Gastroesophageal sphincter (tissue), 4 donors: ENCODE measurements at places on chromosomes 7 and 10.

- peaks cover 51% of the 10 kb centered on the region for H3K36me3 ChIP-seq
- H3K27ac ChIP-seq, result no peak overlapping the region
- no peak overlapping the region for H3K4me3 ChIP-seq
- H3K4me1 ChIP-seq, result no peaks in the 10 kb centered on the region
Observed at GRCh38 chr10:127358337-127358736, 161.9 kb upstream of the INSYN2A start.

DNA sequence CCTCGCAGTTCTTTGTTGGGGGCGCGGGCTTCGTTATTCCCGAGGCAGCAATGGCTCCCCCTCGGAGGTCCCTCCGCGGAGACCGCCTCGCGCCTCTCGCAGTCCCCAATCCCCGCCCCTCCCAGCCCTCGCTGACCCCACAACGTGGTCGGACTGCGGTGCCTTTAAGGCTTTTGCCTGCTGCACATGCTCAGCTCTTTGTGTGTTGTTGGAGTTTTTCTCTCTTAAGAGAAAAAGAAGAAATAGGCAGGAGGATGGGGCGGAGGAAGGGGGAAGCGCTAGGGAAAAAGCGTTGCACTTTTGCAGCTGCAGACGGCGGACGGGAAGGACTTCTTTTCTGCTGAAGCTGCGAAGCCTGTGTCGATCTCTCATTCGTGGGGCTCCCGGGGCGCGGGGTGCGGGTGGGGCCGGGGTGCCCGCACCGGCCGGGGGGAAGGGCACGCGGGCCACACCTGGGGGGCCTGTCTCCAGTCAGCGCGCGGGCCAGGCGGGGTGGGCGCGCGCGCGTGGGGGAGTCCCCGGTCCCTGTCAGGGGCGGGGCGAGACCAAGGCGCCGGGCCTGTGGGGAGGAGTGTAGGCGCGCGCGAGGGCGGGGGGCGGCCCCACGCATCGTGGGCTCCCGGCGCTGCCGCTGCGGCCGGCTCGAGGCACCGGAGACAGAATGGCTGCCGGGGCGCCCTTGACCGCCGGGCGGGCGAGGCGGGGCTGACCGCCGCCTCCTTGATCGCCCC is 445 bp upstream of the ATRNL1 start:
- peak overlapping the region; percentile 77 for H3K27ac ChIP-seq
- no peaks in the 10 kb centered on the region for H3K36me3 ChIP-seq
- peak; percentile 79 for ATAC-seq
- H3K4me1 ChIP-seq, result peaks cover 30% of the 10 kb centered on the region
- H3K4me3 ChIP-seq, result peak overlapping the region; percentile 51

- H3K4me1 ChIP-seq, result no peaks in the 10 kb centered on the region
- H3K27me3 ChIP-seq, result peaks cover 16% of the 10 kb centered on the region
- H3K4me3 ChIP-seq, result no peak overlapping the region
- no peak for ATAC-seq
- no peaks in the 10 kb centered on the region for H3K36me3 ChIP-seq
Observed at GRCh38 chr10:35691522-35692236, 49.6 kb upstream of the FZD8 start.

DNA sequence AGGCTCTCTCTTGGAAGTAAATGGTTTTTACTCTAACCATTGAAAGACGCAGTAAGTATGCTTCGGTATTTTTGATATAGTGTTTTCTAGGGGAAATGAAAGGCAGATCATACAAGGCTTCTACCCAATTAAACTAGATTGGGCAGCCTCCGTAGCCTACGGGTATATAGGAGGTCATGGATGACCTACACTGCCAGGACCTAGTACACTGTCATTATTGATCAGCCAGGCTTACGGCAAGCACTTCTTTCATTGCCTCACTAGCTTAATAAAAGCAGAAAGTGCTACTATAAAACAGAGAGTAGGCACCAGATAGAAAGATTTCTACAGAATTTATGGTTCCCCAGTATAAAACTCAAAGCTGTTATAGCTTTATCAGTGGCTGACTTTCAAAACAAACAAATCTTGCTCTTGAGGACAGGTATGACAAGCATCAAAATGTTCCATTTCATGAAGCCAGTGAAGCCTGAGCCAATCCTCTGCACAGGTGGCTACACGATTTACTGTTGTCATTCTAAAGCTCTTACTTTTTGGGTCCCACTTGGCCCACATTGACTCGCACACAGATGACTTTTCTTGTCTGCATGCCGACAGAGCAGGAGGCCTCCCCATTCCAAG is 358.1 kb downstream of the THSD7A start:
- no peaks in the 10 kb centered on the region for H3K36me3 ChIP-seq
- H3K4me1 ChIP-seq, result no peaks in the 10 kb centered on the region
- no peak for ATAC-seq
- no peak overlapping the region for H3K27ac ChIP-seq
- H3K27me3 ChIP-seq, result no peaks in the 10 kb centered on the region

DNA sequence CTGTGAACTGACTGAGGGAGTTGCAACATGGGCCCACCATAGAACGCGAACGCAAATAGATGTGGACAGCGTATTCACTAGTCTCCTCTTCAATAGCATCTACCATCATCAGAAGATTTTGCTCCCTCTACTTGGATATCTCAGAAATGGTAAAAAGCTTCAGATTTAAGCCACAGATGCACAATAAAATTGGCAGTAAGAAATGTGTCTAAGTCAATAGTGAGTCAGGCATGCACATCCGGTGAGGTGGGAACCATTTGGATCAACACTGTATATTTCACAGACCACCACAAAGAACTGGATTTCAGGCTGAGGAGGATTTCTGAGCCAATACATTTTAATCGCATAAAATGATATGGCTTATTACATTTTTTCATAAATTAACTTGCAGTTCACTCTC is 111.5 kb upstream of the ADAM12 start:
- ATAC-seq, result no peak
- no peaks in the 10 kb centered on the region for H3K27me3 ChIP-seq
- no peak overlapping the region for H3K27ac ChIP-seq
- H3K4me1 ChIP-seq, result no peaks in the 10 kb centered on the region
- no peak overlapping the region for H3K4me3 ChIP-seq

DNA sequence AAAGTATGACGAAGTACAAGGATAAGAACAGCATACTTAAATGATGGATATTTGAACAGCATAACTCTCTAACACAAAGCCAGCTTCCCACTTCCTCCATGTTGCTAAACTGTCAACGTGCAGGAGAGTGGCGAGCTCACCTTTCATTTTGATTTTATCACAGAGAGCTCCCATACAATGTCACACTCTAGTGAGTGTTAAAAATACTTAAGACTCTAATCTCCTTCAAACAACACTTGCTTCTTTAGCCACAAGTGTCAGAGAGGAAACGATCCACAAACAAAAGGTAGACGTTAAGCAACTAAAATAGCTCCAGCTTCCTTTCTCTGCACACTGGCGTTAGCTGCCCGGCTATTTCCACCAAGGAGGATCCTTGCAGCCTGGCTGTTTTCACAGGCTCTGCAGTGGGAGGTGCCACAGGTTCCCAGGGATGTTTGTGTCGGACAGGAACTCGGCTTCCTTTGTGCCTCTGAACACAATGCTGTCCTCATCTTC is 194.6 kb downstream of the COBL start:
- H3K27me3 ChIP-seq, result no peaks in the 10 kb centered on the region
- H3K4me3 ChIP-seq, result no peak overlapping the region
- ATAC-seq, result peak; percentile 31
- H3K4me1 ChIP-seq, result no peaks in the 10 kb centered on the region

DNA sequence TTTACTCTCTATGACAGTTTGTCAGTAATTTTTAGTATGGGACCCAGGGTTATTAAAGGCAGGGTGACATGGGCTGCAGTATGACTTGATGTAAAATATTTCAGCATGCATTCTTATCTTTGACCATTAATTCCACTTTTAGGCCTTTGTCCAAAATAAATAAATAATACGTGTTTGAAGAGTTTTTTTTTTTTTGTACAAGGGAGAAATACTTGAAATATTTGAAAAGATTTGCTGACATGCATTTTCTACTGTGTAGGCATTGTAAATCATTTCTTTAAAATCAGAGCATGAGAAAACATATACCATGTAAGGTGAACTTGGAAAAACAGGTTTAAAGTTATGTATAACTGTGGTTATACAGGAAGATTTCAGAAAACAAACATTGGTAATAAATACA is 23.5 kb downstream of the NRG3 start:
- ATAC-seq, result no peak
- no peaks in the 10 kb centered on the region for H3K4me1 ChIP-seq
- no peaks in the 10 kb centered on the region for H3K36me3 ChIP-seq
- no peaks in the 10 kb centered on the region for H3K27me3 ChIP-seq
- no peak overlapping the region for H3K27ac ChIP-seq

DNA sequence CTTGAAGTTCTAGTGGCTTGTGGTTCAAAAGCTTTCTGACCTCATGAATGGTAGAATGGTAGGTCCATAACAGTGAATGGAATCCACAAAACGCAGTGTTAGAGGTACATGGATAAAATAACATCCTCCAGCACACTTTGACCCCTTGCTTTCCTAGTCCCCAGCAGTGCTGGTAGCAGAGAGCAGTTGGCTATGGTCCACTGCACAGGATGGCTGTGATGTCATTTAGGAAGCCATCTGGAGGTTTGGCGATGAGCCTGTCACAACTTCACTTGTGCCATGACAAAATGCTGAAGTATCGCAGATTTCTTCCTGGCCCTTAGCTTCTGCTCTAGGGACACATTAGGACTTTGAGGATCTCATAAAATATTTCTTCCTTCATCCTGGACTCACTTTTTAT is 300.0 kb upstream of the FZD8 start:
- no peak overlapping the region for H3K4me3 ChIP-seq
- H3K27me3 ChIP-seq, result no peaks in the 10 kb centered on the region
- no peak overlapping the region for H3K27ac ChIP-seq
- no peaks in the 10 kb centered on the region for H3K36me3 ChIP-seq
- H3K4me1 ChIP-seq, result peaks cover 8% of the 10 kb centered on the region

DNA sequence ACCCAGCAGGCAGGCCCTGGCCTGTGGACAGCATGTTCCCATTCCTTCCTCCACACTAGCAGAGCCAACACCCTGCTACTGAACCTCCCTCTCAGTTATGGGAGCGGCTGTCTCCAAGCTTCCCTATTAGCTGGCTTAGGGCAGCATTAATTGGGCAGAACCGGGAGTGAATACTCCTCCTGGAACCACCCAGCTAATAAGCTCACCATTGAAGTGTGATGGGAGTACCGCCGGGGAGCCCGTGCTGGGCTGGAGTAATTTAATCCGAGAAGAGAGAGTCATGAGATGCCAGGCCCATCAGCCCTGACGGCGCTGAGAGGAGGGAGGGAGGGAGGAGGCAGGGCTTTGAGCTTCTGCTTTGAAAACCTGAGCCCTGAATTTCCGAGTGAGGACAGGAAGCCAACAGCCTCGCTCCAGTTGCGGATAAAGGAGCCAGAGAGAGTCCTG is 31.8 kb upstream of the ELFN1 start:
- ATAC-seq, result no peak
- H3K4me3 ChIP-seq, result no peak overlapping the region
- H3K4me1 ChIP-seq, result no peaks in the 10 kb centered on the region
- peaks cover 76% of the 10 kb centered on the region for H3K27me3 ChIP-seq
- no peak overlapping the region for H3K27ac ChIP-seq
- H3K36me3 ChIP-seq, result no peaks in the 10 kb centered on the region

- peak; percentile 82 for ATAC-seq
- H3K27ac ChIP-seq, result peak overlapping the region; percentile 35
- no peaks in the 10 kb centered on the region for H3K27me3 ChIP-seq
Observed at GRCh38 chr7:132472463-132473120, 103.7 kb downstream of the PLXNA4 start.

GRCh38 chr10:42950606-42951485 is 126.0 kb upstream of the RET start:
- no peak overlapping the region for H3K27ac ChIP-seq
- peaks cover 57% of the 10 kb centered on the region for H3K27me3 ChIP-seq
- no peaks in the 10 kb centered on the region for H3K36me3 ChIP-seq
- ATAC-seq, result no peak
- no peaks in the 10 kb centered on the region for H3K4me1 ChIP-seq

GRCh38 chr10:43961523-43962345 is 313.1 kb upstream of the ZNF32 start:
- ATAC-seq, result no peak
- H3K27ac ChIP-seq, result no peak overlapping the region
- no peaks in the 10 kb centered on the region for H3K36me3 ChIP-seq

DNA sequence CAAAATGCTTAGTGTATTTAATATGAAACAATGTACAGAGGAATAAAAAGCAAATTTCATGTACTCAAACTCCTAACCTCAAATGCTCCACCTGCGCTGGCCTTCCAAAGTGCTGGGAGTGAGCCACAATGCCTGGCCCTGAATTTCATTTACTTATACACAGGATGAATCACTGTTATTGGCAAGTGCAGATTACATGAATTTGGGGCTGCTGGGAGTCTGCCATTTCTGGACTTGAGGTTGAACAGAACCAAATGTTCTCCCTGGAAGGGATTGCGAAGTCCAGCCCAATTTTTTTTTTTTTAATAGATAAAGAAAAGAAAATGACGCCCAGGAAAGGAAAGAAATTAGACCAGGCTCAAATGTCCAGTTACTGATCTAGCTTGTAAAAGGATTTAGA is 6.8 kb upstream of the CSTF2T start:
- H3K4me1 ChIP-seq, result no peaks in the 10 kb centered on the region
- H3K36me3 ChIP-seq, result no peaks in the 10 kb centered on the region
- H3K4me3 ChIP-seq, result no peak overlapping the region
- peak; percentile 87 for ATAC-seq
- H3K27ac ChIP-seq, result peak overlapping the region; percentile 84

DNA sequence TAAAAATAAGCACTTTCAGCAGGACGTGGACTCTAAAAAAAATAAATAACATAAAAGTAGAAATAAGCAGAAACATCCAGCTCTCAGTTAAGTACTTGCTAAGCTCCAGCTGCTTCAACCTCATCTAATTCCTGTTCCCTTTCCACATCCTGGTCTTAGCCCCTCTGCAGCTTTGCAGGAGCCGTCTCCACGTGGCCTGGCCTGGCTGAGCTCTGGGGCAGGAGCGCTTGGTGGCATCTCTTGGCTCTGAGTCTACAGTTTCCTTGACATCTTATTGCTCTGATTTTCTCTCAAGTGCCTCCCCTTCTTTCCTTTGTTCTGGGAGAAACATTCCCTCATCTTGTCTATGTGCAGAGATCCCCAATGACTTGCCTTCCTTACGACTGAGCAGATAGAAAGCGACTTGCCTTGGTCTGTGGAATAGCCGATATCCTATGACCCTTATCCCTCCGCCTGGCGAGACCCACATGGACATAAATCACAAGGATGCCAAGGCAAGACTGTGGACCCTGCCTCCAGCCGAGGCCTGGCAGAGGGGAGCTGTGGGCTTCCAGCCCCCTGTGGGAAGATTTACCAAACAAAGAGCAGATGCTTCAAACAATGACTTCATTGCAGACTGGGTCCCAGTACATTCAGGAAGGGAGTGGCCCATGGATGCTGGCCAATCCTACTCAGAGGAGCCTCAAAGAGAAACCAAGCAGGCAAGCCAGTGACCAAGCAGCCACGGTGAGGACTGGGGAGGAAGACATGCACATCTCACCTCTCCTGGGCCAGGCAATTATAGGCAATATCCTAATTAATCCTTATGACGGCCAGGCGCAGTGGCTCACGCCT is 61.9 kb downstream of the SPOCK2 start:
- no peak overlapping the region for H3K27ac ChIP-seq
- H3K4me3 ChIP-seq, result no peak overlapping the region
- no peaks in the 10 kb centered on the region for H3K4me1 ChIP-seq
- peak; percentile 57 for ATAC-seq
- H3K27me3 ChIP-seq, result no peaks in the 10 kb centered on the region

GRCh38 chr7:156834462-156834861 is 58.5 kb downstream of the LMBR1 start:
- no peaks in the 10 kb centered on the region for H3K27me3 ChIP-seq
- no peaks in the 10 kb centered on the region for H3K4me1 ChIP-seq
- no peak overlapping the region for H3K4me3 ChIP-seq
- peaks cover 34% of the 10 kb centered on the region for H3K36me3 ChIP-seq
- ATAC-seq, result no peak
- H3K27ac ChIP-seq, result no peak overlapping the region

GRCh38 chr10:114517368-114518250 is 113.3 kb upstream of the AFAP1L2 start:
- ATAC-seq, result no peak
- H3K36me3 ChIP-seq, result no peaks in the 10 kb centered on the region
- no peak overlapping the region for H3K4me3 ChIP-seq
